CD8-positive, alpha-beta memory T cell (primary cell): ENCODE measurements at places on chromosomes 16 and 17. TPM values are rescaled to one million over a fixed set of nuclear protein-coding genes. Genes with fewer than 3 reads are reported as not detected.

DNA sequence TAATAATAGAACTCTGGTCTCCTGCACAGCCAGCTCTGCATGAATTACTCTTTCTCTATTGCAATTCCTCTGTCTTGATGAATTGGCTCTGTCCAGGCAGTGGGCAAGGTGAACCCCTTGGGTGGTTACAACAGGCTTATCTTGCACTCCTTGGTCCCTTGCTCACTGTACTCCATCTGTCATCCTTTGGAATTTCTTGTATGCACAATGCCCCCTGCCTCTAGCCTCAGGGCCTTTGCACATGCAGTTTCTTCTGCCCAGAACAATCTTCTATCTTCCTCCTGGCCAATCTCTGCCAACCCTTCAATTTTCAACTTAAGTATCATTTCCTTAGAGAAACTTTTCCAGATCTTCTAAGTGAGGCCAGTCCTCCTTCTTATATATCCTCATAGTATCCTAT lies 114.7 kb upstream of the NLRP1 start:
- no peak overlapping the region for H3K4me3 ChIP-seq
- H3K27ac ChIP-seq: no peak overlapping the region
- no peaks in the 10 kb centered on the region for H3K27me3 ChIP-seq

Gene KRTAP2-2
- polyA plus RNA-seq: not detected

DNA sequence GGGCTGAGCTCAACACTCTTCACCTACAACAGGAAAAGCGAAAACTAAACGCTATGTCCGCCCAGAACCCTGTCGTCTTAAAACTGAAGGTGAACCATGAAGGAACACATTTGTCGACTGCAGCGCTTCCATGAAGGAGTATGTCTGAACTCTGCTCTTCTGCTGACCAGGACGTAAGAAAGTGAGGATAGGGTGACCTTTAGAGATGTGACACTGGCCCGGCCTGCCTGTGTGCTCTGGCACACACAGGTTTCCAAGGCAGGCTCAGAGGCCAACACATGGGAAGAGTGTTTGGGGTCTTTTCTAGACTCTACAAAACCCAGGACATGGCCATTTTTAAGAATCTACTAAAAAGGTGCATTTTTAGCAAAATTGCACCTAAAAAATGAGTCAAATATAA lies 21.1 kb downstream of the MARF1 start:
- no peak overlapping the region for H3K4me3 ChIP-seq
- H3K27ac ChIP-seq: no peak overlapping the region
- H3K27me3 ChIP-seq: no peaks in the 10 kb centered on the region
- H3K36me3 ChIP-seq: peaks cover 76% of the 10 kb centered on the region
- no peaks in the 10 kb centered on the region for H3K4me1 ChIP-seq
- no peak for DNase-seq

DNA sequence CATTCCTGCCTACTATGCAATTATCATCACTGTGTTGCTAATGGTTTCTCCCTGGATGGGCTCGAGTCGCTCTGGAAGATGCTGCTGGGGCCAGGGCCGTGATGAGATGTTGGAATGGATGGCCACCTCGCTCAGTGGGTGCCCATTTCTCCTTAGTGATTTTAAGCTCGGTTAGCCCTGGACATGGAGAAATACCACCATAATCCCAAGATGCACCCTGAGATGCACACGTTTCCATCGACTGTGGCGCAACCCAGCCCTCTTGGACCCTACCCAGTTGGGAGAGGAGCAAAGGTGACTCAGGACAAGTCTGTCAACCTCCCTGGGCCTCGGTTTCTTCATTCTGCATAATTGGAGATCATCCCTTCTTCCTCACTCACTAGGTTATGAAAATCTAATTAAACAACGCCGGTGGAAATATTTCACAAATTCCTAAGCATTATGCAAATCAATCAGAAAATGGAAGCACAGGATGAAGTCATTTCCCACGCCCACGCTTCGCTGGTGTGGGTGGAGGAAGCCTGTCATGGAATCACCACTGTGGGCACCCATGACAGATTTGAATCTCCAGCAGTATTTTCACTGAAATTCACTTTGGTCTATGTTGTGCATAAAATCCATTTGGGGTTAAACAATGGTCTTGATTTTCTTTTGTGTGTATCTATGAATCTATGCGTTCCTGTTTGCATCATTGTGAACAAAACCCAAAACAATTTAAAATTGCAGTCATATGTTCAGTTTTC lies 195.2 kb downstream of the AXIN2 start:
- H3K36me3 ChIP-seq: no peaks in the 10 kb centered on the region
- DNase-seq: no peak
- H3K4me1 ChIP-seq: no peaks in the 10 kb centered on the region
- no peaks in the 10 kb centered on the region for H3K27me3 ChIP-seq
- no peak overlapping the region for H3K4me3 ChIP-seq
- H3K27ac ChIP-seq: no peak overlapping the region

DNA sequence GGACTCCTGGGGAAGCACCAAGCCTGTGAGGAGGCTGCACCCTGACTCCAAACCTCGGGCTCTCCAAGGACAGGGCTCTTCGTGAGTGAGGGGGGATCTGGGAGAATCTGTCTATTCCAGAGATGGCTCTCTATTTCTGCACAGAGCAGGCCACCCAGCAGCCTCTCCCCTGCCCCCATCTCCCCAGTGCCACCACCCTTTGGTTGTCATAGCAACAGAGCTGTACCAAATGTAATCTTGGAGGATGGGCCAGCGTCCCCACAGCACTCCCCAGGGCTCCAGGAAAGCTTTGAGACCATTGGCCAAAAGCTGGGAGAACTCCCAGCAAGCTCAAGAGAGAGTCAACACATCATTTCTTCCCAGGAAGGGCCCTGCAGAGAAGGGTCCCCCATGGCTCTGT lies 49.3 kb downstream of the ABCC12 start:
- DNase-seq: no peak
- no peaks in the 10 kb centered on the region for H3K36me3 ChIP-seq
- H3K27ac ChIP-seq: no peak overlapping the region
- no peaks in the 10 kb centered on the region for H3K27me3 ChIP-seq

Gene ASPHD1
- polyA plus RNA-seq: not detected

DNA sequence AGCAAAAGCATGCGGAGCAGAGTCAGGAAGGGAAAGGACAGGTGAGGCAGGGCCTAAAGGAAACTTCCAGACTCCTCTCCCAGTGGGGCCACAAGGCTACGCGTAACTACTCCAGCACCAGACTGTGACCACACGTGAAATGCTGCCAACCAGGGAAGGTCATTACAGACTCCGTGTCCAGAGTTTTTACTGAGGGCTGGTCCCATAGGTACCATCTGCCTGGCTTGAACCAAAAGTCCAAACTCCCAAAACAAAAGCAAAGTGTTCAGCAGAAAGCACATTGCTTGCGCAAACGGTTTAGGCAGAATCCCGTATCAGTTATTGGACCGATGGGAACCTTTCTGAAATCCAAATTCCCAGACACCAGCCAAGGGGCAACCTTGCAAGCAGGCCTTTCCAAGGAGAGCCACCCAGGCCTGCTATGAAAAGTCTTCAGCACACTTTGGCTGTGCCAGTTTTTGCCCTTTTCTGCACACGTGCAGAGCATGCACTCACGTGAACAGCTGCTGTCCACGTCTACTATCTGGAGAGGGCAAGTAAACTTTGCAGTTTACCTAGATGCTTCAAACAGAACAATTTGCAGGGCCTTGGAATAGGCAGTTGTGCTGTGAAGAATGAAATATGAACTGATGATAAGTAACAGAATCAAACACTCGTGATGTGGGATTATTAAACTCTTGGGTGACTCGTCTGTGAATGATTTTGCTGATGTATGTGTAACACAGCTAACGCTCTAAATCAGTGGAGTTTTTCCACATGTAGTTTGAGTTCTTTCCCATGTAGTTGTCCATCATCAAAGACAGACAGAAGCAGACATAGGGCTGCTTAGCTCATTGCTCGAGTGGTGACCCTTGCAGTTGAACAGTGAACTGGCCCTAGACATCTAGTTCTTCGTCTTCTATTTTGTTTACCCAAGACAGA lies 58.1 kb upstream of the CRISPLD2 start:
- H3K4me1 ChIP-seq: peaks cover 48% of the 10 kb centered on the region
- H3K36me3 ChIP-seq: peaks cover 32% of the 10 kb centered on the region
- H3K27ac ChIP-seq: no peak overlapping the region
- no peak for DNase-seq
- no peak overlapping the region for H3K4me3 ChIP-seq

Gene SLC47A1
- polyA plus RNA-seq: 0.29 TPM
